Aorta (tissue), 5 donors: ENCODE measurements at places on chromosomes 7 and 10. TPM values are rescaled to one million over a fixed set of nuclear protein-coding genes. Genes with fewer than 3 reads are reported as not detected.

SIRT1 gene
- total RNA-seq = 24.8 TPM

GOT1 gene
- total RNA-seq = 13.7 TPM

EPC1 gene
- 42.4 TPM for total RNA-seq

CHCHD1 gene
- total RNA-seq = 13.2 TPM

VSTM2A gene
- not detected for total RNA-seq

SHTN1 gene
- 26.1 TPM for total RNA-seq

DNA sequence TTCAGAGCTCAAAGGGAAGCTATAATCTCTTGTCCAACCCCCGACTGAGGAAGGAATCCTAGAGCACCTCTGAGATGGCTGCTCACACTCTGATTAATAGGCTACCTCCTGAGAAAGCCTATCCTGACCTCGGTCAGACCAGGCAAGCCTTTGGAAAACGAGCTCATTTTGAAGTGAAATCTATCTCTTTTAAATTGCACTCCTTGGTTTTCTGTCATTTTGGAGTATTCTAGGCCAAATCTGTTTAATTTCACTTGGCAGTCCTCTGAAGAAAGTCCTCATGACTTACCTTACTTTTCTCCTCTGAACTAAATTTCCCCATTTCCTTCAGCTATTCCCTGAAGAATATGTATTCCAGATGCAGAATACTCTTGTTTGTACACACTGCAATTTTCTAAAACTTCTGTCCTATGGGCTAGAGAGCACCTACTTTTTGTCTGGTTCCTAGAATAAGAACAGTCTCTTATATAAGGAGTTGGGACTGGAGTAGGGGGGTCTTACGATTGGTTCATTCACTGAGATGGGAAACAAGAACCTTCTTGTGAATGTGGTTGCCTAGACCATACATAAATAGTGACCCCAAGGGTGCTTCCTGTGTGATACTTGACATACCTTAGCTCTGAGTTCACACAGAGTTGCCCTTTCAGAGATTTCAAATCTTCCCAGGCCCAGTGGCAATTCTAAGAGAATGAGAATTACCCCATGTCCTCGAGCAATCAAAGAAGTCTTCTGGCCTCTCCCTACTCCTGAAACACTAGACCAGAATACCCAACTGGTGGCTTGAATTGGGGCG is 31.9 kb upstream of the HPS1 start:
- no peak for DNase-seq
- no peak overlapping the region for H3K4me3 ChIP-seq
- H3K36me3 ChIP-seq = no peaks in the 10 kb centered on the region

DNA sequence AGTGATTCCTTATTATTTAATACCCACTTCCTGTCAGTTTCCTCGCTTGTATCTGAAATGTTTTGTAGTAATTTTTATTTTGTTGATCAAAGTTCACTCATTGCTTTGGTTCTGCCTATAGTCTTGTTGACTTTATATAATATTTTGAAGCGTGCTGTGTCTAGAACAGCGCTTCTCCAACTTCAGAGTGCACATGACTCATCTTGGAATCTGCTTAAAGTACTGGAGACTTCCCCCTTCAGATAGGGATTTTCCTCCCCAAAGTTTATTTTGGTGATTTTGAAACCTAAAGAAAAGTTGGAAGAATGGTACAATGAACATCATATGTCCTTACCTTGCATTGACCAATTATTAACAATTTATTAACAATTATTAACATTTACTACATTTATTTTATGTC is 5.8 kb downstream of the COMTD1 start:
- H3K4me1 ChIP-seq = no peaks in the 10 kb centered on the region
- DNase-seq = no peak
- no peaks in the 10 kb centered on the region for H3K36me3 ChIP-seq
